ENCODE measurements at places on chromosomes 4 and X.

DNA sequence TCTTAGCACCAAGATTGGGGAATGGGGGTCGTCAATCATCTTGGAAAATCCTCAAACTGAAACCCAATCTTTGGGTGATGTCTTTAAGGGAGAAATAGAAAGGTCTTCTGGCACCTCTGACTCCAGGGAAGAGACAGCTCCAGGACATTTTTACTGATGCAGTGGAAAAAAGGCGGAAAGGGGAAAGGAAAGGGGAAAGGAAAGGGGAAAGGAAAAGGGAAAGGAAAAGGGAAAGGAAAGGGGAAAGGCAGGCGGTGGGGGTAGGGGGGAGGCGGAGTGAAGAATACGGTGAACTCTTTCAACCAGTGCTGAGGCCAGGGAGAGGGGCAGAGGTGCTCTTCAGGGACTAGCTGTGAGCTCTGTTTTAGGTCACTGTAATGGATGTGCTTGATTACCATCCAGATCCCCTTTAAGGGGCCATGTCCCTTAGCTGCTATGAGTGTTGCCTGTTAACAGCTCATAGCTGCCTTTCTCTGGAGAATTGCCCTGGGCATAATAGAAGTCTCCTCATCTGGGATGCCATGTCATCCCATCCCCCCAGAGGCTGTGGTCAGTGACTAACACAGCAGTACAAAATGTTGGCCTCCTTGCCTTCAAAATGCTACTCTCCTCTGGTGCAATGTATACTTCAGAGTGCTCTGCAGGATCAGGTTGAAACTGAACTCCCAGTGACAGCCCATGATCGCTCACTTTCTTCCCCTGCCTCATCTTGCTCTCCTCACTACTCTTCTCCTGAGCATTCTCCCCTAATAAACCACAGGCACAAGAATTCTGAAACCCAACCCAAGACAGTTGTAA lies 92.4 kb upstream of the AP1S2 start:
- no peak for DNase-seq

GRCh38 chr4:81914623-81915022 lies 442.9 kb upstream of the RASGEF1B start:
- no peak for DNase-seq

DNA sequence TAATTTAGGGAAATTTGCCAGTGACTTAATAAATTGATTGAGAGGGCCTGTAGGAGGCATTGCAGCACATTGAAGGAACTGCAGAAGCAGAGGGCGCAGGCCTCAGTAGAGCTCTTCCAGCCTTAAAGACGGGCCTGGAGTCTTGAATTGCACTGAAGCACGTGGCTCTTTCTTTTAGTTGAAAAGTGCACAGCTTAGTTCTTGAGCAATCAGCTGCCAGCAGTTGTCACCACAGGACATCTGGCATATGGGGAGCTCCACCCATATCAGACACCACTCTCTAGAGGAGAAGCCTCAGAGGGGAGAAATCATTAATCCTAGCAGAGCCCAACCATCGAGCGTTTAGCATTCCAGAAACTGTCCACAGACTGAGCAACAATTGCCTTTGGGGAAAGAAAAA lies 16.0 kb upstream of the FGF16 start:
- DNase-seq = no peak

GRCh38 chr4:133618963-133619362 lies 469.9 kb downstream of the PCDH10 start:
- DNase-seq = no peak

GRCh38 chrX:307261-308111 lies 11.1 kb downstream of the GTPBP6 start:
- no peak for DNase-seq

DNA sequence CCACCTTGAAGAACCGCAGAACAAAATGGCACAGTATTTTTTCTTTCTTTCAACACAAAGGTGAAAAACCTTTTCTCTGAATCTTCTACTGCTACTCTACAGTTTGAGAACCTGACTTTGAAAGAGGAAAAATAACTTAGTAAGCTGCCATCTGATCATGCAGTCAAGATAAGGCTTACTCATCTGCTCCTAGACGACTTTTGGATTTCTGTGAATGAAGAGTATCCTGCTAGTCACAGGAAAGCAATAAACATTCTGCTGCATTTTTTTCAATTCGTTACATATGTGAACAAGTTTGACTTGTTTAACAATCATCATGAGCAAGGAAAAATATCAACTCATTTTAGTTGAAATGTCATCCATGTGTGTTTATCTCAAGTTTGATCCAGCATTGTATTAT lies 25.2 kb downstream of the TIGD2 start:
- no peak for DNase-seq

- DNase-seq = no peak
Observed at GRCh38 chr4:147833254-147833653, 101.4 kb downstream of the ARHGAP10 start.

GRCh38 chr4:25346913-25347312 lies 30.1 kb upstream of the ANAPC4 start:
- no peak for DNase-seq

DNA sequence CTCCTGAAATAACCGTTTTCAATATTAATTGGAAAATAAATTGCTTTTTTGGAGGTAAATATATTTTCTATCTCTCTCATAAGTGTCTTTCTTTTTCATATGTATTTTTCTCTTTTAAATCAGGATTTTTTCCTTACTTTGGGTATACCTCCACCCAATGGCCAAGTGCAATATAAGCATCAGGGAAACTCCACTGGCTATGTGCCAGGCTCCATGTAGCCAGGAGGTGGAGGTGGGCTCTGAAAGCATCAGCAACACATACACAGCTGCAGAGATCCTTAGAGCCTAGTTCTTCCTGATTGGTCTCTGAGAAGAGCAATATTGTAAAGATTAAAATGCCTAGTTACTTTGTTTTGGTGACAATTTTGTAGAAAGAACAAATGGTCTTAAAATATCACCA lies 3.4 kb downstream of the GABRA2 start:
- DNase-seq = no peak

DNA sequence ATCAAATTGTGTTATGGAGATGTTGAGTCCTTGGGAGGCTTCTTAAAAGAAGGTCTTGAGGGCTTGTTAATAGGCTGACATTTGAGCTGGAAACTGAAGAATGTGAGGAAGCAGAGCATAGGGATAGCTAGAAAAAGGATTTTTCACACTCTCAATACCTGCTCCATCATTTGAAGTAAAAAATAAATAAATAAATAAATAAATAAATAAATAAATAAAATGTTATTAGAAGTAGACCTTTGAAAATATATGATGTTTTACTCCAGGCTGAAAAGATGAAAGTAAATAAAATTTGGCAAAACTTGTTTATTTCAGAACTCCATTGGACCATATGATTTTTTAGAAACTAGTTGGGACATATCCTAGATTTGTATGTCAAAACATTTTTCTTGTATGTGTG lies 1757.8 kb upstream of the TENM3 start:
- no peak for DNase-seq

DNA sequence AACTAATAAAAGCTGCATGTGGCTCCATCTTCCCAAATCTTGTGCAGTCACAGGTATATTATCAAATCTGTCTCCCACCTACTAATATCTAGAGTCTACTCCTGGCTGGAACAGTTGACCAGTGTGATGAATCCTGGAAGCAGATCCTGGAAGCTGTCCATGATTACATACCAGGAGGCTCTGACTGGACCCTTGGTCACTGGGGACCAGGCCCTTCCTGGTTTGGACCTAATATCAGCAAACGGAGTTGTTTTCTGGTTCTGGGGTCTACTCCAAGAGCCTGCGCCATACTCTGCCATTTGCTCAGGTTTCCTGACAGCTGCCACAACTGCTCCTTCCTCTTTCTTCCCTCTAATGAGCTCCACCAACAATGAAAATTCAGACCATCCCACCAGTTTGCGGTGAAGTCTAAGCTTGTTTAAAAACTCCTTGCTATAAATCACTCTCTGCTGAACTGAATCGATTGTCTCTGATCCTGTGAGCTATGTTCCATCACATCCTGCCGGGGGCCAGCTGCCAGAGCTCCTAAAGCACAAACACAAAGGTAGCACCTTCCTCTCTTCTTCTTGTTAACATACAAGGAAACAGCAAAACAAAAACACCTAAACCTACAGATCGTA lies 114.2 kb downstream of the PALLD start:
- DNase-seq = no peak

GRCh38 chrX:79631526-79631925 lies 264.4 kb upstream of the ITM2A start:
- DNase-seq = no peak

DNA sequence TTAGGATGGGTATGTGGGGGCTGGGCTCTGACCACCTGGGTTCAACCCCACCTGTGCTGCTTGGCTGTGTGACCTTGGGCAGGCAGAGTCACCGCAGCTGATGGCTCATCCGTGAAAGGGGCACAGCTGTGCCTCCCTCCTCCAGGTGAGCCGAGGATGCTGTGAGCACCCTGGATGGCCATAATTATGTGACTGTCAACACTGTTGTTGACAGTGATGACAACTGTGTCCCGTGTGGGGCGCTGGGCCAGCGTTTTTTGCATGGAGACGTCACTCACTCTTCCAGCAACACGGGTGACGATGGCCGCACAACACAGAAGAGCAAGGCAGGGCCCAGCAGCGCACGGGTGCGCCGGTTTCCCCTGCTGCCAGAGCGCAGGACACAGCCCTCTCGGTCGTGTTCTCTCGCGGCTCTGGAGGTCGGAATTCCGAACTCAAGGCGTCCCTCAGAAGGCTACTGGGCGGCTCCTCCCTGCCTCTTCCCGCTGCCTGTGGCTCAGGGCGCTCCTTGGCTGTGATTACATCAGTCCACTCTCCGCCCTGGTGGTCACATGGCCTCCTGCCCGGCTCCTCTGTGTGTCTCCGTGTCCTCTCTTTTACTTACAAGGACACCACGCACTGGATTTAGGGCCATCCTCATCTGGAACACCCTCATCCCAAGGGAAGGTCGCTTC lies 1.3 kb downstream of the SH3TC1 start:
- DNase-seq = no peak

DNA sequence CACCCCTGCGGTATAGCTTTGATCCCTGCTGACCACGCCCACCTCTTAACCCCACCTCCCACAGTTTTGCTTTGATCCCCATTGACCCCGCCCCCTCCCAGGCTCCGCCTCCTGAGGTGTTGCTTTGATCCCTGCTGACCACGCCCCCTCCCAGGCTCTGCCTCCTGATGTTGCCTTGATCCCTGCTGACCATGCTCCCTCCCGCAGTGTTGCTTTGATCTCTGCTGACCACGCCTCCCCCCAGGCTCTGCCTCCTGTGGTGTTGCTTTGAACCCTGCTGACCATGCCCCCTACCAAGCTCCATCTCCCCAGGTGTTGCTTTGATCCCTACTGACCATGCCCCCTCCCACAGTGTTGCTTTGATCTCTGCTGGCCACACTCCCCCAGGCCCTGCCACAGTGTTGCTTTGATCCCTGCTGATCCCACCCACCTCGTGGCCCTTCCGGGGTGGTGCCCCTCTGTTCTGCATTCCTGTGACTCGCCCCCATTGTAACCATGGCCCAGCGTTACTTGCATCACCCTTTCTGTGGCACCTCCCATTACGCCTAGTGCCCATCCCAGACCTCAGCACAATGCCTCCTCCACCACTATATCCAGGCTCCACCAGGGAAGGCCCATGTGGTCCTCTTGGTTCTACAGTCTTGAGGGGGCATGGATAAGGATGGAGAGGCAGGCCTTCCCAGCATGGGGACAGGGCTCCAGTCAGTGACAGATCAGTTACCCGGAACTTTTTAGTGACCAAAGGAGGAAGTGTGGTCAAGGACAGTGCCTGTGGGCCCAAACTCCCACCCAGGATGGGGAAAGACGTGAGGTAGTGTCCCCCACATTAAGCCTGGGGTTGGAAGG lies 70.8 kb downstream of the ADRA2C start:
- DNase-seq = no peak

- peak; percentile 87 for DNase-seq
Observed at GRCh38 chrX:131746491-131746968, 202.7 kb downstream of the OR13H1 start.

DNA sequence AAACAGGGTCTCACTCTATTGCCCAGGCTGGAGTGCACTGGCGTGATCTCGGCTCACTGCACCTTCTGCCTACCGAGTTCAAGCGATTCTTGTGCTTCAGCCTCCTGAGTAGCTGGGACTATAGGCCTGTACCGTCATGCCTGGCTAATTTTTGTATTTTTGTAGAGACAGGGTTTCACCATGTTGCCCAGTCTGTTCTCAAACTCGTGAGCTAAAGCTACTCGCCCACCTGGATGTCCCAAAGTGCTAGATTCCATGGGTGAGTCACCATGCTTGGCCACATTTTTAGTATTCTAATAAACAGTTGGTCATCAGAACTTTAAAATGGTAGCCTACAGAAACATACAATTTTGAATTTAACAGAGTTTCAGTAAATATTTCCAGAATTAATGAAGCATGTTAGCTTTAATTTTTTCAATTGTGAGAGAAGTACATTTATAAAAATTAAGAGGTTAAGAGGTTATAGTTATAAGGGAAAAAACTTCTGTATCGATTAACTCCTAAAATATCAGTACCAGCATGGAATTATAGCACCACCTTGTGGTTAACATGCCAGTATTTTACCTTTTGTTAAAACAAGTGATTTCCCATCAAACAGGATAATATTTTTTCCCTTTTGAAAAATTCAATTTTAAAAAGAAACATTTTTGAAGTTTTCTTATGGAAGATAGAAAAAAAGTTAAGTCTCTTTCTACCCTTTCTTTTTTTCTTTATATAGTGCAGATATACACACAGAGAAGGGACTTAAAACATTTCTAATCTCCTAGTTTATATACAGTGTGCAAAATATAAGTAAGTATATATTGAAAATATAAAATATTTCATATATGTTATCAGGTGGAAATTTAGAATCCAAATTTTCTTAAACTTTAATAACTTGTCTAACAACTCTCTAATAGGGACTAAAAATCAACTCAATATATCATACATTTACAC lies 35.4 kb downstream of the CEP44 start:
- no peak for DNase-seq

DNA sequence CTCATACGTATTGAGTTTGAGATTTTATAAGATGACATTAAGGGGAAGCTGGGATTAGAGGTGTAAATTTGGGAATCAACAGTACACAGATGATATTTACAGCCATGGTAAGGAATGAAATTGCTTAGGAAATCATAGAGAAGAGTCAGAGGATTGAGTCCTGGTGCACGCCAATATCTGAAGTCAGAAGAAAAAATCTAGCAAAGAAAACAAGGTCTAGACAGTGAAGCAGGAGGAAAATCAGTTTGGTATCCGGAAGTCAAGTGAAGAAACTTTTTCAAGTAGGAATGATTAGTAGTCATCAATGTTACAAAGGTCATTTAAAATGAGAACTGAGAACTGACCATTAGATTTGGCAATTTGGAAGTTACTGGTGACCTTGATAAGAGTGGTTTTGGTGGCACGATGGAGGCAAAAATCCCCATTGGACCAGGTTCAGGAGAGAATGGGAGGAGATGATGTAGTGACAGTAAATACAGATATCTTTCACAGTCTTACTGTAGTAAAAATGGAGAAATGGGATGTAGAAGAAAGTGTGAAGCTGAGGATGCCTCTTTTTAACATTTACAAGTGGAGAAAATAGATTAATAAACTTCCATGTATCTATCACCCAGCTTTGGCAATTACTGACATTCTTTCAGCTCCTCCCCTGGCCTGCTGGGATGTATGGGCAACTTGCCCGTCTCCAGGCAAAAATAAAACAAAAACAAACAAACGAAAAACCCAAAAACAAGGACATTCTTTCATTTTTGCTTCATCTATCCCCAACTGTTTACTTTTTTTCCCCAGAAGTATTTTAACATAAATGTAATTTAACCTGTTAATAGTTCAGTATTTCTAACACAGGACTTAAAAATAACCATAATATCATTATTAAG lies 11.4 kb upstream of the GPR34 start:
- no peak for DNase-seq

GRCh38 chr4:168304744-168305459 lies 13.7 kb downstream of the DDX60 start:
- no peak for DNase-seq

Measured in CD8-positive, alpha-beta T cell (primary cell).